ENCODE measurements at places on chromosomes 11 and 22. TPM values are rescaled to one million over a fixed set of nuclear protein-coding genes. Genes with fewer than 3 reads are reported as not detected.

GRCh38 chr11:126281666-126282175 is 1.2 kb upstream of the TIRAP start:
- no peak for DNase-seq

DNA sequence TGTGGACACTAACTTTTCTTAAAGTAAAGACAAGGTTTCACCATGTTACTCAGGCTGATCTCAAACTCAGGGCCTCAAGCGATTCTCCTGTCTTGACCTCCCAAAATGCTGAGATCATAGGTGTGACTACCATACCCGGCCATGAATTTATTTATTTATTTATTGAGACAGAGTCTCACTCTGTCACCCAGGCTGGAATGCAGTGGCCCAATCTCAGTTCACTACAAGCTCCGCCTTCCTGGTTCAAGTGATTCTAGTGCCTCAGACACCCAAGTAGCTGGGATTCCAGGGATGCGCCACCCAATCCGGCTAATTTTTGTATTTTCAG is 29.7 kb upstream of the PCF11 start:
- no peak for DNase-seq

- no peak for DNase-seq
Measured at GRCh38 chr11:85115798-85116197, 511.3 kb downstream of the DLG2 start.

- no peak for DNase-seq
Measured at GRCh38 chr22:30161051-30161469, 80.8 kb downstream of the HORMAD2 start.

DNA sequence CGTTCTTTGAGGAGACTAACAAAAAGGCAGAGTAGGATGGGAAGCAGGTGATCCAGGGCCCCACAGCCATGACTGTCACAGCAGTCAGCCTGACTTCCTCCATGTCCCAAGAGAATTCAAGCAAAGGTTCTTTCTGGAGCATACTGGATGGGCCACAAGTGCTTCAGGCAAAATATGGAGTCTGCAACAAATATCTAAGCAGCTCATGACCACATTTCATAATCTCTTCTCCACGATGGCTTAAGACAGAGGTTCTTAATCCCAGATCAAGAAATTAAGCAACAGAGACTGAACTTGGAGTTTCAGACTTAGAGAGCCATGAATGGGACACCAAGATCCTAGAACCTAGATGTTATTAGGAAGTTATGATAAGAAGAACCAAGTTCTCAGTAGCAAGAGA is 31.6 kb downstream of the GUCY1A2 start:
- no peak for DNase-seq

GRCh38 chr22:41600976-41601375 is 11.3 kb upstream of the PMM1 start:
- no peak for DNase-seq

DNA sequence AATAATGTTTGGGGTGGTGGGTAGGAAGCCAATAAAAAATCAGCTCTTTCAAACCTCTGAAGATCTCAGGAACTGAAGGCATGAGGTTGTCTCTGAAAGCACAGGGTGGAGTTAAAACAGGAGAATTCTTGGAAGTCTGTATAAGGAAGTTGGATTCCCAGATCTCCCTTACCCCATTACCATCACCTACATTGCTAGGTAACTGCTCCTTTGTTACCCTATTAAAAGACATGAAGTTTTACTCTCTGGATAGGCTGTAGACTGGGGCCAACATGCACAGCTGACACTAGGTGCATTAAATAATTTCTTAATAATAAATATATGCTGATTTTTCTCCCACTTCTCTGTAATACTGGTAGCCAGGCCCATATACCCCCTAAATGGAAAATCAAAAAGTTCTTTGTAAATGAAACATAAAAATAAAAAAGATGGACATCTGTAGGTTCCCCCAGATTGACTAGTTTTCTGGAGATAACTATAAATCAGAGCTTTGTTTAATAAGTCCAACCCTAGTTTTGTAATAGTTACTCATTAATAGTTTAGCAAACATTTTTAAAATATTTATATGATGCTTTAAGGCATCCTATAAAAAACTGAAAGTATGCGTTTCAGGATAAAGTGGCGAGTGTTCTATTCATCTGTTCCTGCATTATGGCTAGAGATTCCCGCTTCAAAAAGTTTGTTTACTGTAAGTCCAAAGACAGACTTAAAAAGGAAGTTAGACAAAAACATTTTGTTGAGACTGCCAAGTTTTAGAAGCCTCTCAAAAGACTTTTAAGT is 63.8 kb downstream of the KIF18A start:
- DNase-seq = no peak

DNA sequence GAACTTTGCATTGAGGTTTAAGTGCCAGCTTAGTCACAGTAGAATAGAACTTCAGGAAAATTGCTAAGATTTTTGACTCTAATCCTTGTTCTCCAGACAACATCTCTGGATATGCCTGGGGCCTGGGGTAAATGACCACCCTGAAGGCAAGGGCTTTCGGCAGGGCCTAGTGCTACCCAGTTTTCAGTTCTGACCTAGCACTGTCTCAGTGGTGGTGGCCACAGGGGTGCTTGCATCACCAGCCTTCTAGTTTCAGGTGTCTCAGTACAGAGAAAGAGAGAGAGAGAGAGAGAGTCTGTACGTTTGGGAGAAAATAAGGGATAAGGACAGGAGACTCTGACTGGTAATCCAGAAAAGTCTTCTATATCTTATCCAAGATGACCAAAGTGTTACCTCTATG is 890.5 kb downstream of the JRKL start:
- DNase-seq = no peak

DNA sequence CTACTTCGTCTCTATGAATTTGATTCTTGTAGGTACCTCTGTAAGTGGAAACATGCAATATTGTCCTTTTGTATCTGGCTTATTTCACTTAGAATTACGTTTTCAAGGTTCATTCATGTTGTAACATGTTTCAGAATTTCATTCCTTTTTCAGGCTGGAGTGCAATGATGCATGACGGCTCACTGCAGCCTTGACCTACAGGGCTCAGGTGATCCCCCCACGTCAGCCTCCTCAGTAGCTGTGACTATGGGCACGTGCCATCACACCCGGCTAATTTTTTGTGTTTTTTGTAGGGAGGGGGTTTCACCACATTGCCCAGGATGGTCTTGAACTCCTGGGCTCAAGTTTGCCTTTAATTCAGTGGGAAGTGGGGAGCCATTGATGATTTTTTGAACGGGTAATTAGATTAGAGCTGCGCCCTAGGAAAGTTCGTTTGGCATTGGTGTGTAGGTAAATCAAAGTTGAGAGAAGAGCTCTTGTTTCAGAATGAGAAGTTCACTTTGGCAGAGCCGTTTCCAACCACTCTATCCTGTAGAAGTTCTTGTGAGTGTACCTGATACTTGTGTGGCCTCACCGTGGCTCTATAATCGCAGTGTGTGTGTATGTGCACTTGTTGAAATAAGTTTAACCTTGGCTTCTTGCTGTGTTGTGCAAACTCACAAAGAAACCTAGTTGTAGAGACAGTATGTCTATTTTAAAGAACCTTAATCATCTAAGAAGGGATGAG is 115.9 kb downstream of the NAV2 start:
- DNase-seq = peak; percentile 47

DNA sequence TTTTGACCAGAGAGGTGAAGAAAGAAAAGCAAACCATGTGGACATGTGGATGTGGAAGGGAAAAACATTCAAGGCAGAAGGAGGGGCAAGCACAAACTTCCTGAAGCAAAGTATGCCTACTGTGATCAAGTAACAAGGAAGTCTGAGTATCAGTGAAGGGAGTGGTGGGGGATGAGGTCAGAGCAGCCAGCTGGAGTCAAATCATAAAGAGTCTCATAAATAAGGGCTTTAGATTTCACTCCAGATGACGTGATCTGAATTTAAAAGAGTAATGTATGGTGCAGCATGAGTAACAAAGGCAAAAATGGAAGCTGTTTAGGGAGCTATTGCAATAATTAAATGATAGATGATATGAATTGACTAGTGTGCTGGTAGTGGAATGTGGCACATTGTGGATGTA is 665.4 kb upstream of the CCDC90B start:
- DNase-seq = no peak

- no peak for DNase-seq
Measured at GRCh38 chr11:3802011-3802790, 4.8 kb upstream of the NUP98 start.

- DNase-seq = no peak
Measured at GRCh38 chr11:32939046-32939445, 46.4 kb downstream of the QSER1 start.

- DNase-seq = no peak
Measured at GRCh38 chr22:27533105-27533745, 268.3 kb downstream of the MN1 start.

GRCh38 chr11:6693342-6694228 is 10.4 kb upstream of the MRPL17 start:
- no peak for DNase-seq

DNA sequence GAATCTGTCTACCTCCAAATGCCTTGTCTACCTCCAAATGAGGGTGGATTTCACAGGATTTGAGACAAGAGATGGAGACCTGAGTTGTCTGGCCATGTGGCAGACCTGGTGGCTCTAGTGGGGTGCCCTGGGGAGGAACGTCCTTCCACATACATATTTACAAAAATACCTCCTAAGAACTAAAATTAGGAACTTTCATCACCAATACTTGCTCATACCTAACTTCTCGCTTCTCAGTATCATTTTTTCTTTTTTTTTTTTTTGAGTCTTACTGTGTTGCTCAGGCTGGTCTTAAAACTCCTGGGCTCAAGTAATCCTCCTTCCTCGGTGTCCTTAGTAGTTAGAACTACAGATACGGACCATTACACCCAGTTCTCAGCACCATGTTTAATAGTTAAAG is 117.9 kb downstream of the MED15 start:
- DNase-seq = no peak

DNA sequence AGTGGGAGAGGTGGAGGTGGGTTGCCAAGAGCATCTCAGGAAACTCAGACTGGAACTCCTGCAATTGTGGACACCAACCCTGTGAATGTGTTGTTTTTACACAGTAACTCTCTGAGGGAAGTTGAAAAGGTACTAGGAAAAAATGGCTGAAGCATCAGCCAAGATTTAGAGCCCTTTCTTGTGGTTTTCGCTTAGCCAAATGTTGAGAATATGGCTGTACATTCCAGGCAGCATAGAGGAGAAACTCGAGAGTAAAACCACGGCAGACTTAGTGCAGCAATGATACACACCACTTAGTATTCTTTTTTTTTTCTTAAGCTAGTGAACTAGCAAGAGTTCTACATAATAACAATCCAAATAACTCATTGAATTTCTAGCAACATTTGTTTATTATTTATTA is 309.7 kb upstream of the MTNR1B start:
- DNase-seq = no peak

- peak; percentile 37 for DNase-seq
Measured at GRCh38 chr11:106087815-106088435, 10.5 kb downstream of the AASDHPPT start.

- no peak for DNase-seq
Measured at GRCh38 chr11:78560153-78560552, 14.5 kb downstream of the NARS2 start.

DNA sequence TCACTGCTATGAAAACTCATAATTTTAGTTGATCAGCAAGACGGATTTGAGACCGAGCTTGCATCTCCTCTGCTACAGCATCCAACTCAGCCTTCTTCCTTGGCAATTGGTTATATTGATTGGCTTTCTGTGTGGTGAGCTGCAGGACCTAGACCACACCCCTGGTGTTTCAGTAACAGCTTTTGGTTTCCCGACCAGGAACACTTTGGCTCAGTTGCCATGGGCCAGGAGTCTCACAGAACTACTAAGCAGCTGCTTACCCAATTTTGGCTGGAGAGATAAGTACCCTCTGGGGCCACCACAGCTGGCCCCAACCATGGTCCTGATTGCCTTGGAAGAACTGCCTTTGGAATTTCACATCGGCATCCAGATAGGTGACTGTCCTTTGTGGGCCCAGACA is at the start of gene GLYATL1:
Gene GLYATL1 (plus strand): TSS at position 212 of the 400 bp plus-strand sequence. CDS start 7,600 bp downstream, outside the sequence.
- no peak for DNase-seq

- DNase-seq = no peak
Measured at GRCh38 chr11:6152126-6152525, 18.0 kb downstream of the OR52B2 start.

DNA sequence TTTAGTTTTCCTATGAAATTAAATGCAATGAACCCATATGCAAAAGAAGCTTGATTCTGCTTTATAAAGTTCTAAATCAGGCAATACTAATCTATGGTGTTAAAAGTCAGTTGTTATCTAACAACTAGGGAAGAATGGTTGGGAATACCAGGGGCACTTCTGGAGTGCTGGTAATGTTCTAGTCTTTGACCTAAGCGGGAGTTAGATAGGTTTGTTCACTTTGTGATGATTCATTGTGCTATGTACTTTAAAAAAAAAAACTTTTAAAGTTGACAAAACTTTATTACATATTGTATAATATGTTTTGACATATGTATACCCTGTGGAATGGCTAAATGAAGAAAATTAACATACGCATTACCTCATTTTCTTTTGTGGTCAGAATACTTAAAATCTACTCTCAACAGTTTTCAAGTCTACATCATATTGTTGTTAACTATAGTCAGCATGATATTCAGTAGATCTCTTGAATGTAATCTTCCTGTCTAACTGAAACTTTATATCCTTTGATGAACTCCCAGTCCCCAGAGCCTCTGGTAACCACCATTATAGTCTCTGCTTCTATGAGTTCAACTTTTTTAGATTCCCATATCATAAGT is 39.2 kb downstream of the BIRC2 start:
- no peak for DNase-seq

DNA sequence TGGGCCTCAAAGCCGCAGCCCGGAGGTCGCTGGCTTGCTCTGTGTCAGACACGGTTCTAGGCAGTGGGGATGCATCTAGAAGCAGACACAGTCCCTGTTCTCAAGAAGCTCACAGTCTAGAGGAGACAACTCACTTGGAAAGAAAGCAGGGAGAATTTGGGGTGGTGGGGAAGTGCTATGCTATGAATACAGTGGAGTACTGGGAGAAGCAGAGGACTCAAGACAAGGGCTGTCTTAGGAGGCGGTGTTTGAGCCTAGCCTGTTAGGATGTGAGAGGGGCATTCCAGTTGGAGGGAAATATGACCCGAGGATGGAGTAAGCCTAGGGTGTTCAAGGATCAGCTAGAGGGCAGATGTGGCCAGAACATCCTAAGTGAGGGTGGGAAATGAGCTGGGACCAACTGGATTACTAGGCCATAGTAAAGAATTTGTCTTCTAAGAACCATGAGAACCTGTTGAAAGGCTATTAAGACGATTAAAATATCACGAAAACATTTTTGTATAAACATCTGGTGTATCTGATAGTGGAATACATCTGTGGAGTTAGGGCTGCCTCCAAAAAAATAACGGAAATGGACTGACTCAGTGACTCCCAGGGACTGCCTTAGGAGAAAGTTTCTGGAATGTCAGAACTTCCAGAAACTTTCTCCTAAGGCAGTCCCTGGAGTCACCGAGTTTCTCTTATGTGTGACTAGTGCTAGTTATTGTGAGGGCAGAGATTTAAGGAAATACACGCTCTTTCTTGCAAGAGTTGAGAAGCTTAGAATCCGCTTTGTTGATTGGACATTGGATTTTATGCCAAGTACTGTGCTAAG is 1.1 kb upstream of the PITPNB start:
- peak; percentile 57 for DNase-seq

The EMID1 gene
- 101 TPM for polyA plus RNA-seq

The DRICH1 gene
- 4.8 TPM for polyA plus RNA-seq

The SLC15A3 gene
- polyA plus RNA-seq = 22.2 TPM

The HBE1 gene
- 7.1 TPM for polyA plus RNA-seq

The LRRN4CL gene
- 1.0 TPM for polyA plus RNA-seq

The MFRP gene
- polyA plus RNA-seq = not detected

The MRGPRX4 gene
- not detected for polyA plus RNA-seq

The SAAL1 gene
- polyA plus RNA-seq = 36.1 TPM

The TIMP3 gene
- 121 TPM for polyA plus RNA-seq

The P2RY2 gene
- polyA plus RNA-seq = 0.93 TPM

The KRTAP5-11 gene
- 0.27 TPM for polyA plus RNA-seq

The GSTT2B gene
- 13.7 TPM for polyA plus RNA-seq

The C1QTNF4 gene
- polyA plus RNA-seq = 14.3 TPM

The CSNK2A3 gene
- polyA plus RNA-seq = 1.9 TPM

Measured in renal pelvis (tissue), 12 donors.